ENCODE measurements at places on chromosomes 1 and 21.

DNA sequence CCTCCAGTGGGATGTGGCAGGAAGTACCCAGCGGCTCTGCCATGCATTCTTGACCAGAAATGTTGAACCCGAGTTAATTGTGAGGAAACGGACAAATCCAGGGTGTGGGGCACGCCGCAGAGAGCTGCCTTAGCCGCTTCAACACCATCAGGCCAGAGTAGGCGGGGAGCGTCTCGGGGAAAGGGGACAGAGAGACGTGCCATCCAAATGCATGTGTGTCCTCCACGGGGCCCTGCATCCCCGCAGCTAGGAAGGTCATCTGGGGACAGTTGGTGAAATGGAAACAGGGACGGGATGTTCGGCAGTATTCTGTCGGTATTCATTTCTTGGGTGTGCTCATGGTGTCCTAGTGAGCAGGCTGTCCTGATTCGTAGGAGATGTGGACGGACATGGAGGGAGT, 59.1 kb upstream of the TRAPPC10 start:
- no peak for DNase-seq

DNA sequence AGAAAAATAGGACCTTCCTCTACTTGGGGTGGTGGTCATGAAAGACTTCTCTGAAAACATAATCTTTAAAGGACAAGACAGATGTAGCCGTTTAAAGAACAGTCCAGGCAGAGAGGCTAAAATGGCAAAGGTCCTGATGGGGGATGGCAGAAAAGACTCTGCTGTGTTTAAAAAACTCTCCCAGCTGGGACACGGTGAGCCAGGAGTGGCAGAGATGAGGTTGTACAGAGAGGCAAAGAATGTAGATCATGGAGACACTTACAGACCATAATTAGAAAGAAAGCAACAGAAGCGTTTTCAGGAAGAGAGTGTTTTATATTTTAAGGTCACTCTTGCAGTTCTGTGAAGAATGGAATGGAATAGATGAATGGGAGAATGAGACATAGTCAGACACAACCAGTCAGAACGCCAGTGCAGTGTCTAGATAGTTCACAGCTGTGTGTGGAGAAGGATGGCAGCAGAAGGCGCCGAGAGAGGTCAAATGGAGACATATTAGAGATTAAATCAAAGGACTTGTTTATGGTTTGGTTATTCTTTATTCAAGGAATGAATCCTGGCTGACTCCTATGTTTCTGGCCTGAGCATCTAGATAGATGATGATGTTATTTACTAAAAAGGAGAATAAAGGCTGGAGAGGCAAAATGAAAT, 47.8 kb downstream of the USP24 start:
- DNase-seq = no peak

- DNase-seq = no peak
Observed at GRCh38 chr1:182029002-182029378, 32.5 kb downstream of the ZNF648 start.

- no peak for DNase-seq
Observed at GRCh38 chr1:86948212-86948611, 33.8 kb downstream of the HS2ST1 start.

DNA sequence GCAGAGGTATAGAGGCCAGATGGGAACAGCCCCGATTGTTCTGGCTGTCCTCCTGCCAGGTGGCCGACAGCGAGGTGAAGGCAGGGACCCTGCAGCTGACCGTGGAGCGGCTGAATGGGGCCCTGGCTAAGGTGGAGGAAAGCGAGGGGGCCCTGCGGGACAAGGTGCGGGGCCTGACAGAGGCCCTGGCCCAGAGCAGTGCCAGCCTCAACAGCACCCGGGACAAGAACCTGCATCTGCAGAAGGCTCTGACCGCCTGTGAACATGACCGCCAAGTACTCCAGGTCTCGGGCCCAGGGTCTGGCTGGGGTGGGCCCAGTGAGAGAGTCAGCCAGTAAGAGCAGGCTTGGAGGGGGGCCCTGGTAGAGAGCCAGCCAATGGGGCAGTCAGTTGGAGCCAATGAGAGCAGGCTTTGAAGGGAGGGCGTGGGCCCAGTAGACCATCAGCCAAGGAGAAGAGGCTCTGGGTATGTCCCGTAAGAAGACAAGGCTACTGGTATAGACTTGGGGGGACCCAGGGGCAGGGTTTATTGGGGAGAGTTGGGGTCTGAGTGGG, 11.3 kb downstream of the MFAP2 start:
- DNase-seq = no peak

DNA sequence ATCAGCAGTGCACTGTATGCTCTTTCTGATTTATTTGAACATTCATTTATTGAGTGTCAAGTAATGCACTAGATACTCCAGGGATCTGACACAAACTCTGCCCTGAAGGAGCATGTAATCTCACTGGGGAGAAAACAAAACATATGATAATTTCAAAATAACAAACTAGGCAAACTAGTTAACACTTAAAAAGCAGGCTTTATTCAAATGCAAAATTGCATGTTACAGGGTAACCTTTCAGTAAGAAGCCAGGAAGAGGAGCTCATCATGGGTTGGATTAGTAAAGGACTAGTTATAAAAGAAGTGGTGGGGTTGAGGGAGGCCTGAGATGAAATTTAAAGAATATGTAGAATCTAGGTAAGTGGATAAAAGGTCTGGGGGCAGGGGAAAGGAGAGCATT, 20.9 kb downstream of the SELL start:
- no peak for DNase-seq

DNA sequence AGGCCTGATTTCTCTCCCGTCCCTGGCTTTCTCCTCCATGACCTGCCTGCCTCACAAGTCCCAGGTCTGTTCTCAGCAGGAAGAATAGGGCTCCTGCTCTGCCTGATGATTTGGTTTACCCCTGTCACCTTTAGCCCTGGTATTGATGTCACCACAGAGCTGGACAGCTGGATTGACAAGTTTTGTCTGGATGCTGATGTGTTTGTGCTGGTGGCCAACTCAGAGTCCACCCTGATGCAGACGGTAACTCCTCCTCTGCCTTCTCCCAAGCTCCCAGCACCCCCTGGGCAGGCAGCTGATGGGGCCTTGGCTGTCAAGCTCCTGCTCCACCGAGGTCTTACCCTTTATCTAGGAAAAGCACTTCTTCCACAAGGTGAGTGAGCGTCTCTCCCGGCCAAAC, 18.4 kb downstream of the MFN2 start:
- no peak for DNase-seq

Measured in NCI-H2171 (cell line).